ENCODE measurements at places on chromosomes 4 and X.

GRCh38 chr4:38364383-38364963, 299.5 kb upstream of the KLF3 start:
- no peak for DNase-seq

DNA sequence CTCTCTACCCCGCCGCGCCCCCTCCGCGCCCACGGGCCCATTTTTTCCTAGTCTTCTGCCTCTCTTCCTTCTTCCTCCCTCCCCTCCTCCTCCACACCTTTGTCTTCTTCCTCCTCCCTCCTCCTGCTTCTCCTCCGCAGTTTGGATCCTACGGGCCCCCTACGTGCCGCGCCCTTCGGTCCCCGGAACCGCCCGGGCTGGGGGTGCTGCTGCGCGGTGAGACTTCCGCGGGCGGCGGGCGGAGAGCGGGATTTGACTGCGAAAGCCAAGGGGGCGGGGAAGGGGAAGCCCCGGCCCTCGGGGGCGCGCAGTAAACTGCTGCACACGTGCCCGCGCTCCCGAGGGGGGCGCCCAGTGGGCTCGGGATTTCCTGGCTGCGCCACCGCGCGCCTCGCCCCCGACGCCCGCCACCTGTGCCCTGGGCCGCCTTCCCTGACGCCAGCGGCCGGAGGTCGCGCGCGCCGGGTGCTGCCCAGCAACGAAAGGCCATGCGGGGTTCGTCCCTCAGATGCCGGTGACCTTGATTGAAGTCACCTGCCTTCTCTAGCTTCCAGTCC, 3.3 kb upstream of the NKX3-2 start:
- no peak for DNase-seq

DNA sequence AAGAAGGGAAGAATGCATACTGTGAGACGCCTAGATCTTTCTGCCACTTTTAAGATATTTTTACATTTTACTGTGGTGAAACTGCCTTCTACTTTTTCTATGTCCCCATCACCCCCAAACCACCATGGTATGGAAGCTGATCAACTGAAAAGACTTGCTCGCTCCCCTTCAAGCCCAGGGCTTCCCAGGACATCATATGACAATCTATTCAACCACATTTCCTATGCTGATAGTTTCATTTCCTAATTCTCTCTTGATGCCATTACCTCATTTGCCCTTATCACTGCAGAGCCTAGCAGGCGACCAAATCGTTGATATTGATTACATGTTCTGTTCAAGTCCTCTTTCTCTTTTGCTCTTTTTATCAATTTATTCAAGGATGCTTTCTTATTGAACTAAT, 40.1 kb upstream of the KLHL34 start:
- no peak for DNase-seq

DNA sequence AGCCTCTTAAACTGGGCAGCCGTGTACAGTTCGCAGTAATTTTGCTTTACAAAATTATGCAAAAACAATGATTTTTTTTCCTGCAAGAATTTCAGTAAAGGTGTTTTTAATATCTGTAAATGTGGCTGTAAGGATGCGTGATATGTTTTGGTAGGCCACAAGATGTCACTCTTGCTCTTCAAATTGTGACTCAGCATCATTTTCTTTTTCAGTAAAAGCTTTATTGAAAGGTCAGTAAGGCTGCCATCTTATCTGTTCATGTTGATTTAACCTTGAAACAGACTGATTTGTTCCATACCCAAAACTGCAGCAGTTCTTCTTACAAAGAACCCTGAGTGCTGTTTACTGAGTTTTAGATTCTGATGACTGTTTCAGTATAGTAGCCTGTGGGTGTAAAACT, 39.9 kb downstream of the TXLNG start:
- DNase-seq, result no peak

GRCh38 chrX:18994713-18995112, 10.8 kb upstream of the PHKA2 start:
- no peak for DNase-seq

- no peak for DNase-seq
These were observed 269.8 kb downstream of the COL25A1 start for GRCh38 chr4:109032671-109033070.

GRCh38 chr4:142703694-142704309, 142.3 kb downstream of the INPP4B start:
- no peak for DNase-seq

DNA sequence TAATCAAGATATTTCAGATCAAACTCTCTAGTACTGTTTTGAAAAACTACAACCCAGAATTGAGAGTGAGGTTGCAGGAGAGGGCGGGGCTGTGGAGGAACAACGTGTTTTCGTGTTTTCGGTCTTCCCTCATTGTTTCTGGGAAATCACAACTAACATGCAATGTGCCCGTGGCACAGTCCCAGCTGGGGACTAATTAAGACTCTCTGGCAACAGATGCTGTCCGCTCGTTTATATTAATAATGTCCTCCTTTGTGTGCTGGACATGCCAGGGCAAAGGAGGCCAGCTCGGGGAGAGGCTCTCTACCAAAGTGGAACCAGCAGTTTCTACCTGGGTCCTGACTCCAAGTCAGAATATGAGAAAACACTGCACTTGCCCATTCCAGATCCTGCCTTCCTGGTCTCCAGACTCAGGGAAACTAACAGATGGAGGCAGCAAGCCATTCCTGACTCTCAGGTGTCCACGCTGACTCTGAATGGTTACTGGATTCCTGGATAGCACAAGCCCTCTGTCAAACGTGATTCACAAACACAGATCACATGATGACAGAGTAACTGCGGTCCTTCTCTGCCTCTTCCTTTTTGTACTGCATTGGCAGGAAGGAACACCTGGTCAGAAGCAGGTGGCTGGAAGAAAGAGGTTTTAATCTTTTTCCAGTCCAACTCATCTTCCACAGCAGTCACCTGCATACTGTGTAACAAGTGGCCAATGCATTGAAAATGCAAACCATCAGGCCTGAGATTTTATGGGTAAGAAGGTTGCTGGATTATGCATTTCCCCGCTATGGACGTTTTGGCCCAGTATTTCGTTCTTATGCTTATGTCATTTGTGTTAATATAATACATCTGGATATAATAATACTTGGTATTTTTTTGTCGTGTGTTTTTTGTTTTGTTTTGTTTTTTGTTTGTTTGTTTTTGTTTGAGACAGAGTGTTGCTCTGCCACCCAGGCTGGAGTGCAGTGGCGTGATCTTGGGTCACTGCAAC, 65.0 kb downstream of the COQ2 start:
- no peak for DNase-seq

- no peak for DNase-seq
These were observed 184.0 kb upstream of the ZFP42 start for GRCh38 chr4:187811591-187811990.

- no peak for DNase-seq
These were observed 279.2 kb upstream of the FGF16 start for GRCh38 chrX:77167993-77168392.

DNA sequence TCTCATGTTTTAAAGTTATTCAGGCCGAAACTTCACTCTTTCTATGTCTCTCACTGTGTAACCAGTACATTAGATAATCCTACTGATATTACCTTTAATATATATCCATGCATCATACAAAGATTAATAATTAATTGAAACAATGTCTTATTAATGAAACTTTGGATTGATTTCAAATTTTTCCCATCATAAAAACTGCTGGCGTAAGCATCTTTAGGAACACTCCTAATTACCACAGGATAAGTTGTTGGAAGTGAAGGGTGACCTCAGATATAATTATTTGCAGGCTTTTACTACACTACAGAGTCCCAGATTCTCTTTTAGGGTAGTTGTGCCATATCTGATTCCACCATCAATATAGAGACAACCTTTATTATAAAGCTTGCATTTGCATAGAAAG, 181.3 kb upstream of the SFRP2 start:
- DNase-seq, result no peak

- DNase-seq, result no peak
These were observed 1315.1 kb upstream of the PCDH7 start for GRCh38 chr4:29405116-29405515.

All from stimulated activated CD8-positive, alpha-beta memory T cell treated with anti-CD3 and anti-CD28 coated beads, Interleukin-7, amount 100 ng/mL, for 1 hour (primary cell).